ENCODE measurements at places on chromosomes 16 and 17.

DNA sequence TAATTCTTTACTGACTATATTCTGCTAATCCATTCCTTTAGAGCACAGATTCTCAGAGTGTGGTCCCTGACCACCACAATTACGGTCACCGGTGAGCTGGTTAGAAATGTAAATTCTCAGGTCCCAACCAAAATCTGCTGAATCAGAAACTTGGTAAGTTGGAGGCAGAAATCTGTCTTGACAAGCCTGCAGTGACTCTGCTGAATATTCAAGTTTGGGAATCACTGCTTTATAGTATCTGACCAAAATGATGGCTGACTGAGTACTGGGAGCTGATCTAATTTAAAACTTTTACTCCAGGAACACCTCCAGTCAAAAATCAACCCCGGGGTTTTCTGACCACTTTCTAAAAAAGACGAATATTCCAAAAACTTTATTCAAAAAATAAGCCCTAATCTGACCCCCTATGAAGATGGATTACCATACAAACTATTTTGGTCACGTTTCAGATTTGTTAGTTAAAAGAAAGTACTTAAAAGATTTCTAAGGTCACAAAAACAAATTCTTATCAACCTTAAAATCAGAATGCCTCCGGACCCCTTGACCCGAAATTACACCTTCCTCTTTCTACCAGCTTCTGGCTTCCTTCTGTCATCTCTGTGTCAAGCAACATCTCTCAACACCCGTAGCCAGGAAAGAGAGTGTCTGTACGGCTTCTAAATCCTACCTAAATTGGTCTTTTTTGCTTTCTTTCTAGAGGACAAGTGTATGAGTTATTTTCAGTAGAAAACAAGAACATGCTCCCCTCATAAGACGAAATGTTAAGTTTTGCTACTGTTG is 38.6 kb downstream of the CREBBP start:
- DNase-seq: no peak

DNA sequence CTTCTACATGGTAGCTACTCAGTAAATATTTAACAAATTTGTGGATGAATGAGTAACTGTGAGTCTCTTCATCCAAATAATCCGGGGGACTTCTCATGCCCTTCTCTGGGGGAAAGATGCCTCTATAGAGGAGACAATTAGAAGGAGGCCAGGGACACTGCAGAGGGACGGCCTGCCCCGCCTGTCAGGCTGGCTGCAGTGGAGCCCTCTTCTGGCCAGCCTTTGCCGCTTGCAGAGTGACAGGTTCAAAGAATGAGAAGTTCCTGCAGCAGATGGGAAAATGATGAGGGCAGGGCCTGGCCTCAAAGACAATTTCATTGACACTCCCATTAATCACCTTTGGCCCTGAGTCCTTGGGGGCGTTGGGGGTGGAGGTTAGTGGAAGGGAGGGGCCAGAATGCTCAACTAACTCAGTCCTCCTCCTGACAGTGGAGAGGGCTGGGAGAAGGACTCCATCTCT is 339.0 kb downstream of the MAF start:
- DNase-seq: no peak

GRCh38 chr17:77423589-77424451 is 283.1 kb downstream of the SEC14L1 start:
- no peak for DNase-seq

DNA sequence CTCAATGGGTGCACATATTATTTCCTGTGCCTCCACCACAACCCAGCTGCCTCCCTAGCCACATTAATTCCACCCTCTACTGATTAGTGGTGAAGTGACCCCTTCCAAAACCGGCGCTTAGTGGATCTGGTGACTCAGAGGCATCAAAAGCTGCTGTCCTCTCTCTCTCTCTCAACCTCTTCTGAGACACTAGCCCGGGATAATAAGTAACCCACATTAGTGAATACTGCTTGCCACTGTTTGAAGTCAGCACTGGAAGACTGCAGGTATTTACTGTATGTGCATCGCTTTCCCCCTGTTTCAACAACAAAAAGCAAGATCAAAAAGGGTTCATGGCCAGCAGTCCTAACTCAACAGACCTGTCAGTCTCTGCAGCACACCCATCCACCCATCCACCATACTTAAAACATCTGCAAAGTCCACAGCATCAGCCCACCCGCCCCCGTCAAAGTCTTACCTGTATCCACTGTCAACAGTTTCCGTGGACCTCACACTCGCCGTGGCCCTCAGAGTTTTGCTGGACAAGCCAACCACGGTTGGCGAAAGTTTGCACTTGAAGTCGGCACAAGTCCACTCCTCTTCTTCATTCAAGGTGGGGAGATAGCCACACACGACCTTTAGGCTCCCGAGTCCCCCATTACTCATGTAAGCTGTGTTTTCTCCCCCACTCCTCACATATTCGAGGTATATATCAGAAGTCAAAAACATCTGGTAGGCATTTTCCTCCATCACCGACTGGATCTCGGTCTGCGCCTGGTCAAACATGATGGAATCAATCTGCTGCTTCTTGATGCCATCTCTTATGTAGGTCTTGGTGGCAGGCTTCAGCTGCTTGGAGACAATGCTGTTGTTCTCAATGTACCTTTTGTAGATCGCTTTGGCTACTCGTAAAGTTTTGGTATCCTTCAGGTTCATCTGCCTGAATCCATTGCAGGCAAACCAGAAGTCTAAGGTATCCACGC is 3.8 kb downstream of the AXIN2 start:
- no peak for DNase-seq

- DNase-seq: no peak
Observed at GRCh38 chr17:47929218-47930000, 12.0 kb upstream of the PNPO start.

DNA sequence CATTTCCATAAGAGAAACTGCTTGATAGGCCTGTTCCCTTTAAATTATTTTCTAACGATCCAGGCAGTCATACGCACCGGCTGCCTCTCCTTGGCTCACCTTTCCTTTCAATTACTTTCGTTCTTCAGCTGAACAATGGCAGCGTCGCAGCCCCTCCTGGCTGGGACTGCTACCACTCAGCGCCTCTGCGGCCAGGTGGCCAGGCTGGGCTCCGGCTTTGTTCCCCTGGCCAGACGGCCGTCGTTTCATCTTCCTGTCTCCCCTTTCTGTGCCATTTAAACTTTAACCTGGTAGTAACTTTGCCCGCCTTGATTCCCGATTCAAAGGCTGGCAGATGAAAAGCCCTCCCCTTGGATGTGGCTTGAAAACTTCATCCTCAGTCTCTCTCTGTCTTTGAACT is 79.0 kb downstream of the C16orf78 start:
- no peak for DNase-seq

- no peak for DNase-seq
Observed at GRCh38 chr17:16879686-16880085, 92.2 kb downstream of the TNFRSF13B start.

DNA sequence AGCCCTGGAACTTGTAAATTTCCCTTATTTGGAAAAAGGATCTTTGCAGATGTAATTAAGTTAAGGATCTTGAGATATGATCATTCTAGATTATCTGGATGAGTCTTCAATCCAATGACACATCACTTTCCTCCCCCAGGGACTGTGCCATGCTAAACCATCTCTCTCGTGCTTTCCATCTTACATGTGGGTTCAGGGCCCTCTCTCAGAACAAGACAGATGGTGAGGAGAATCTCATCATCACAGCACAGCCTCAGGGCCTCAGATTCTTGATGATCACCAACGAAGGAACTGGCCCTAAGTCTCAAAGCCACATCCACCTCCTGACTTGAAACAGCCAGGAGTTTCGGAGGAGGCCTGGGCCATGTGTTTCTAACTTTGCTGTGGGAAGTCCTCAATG is 78.7 kb downstream of the LITAF start:
- DNase-seq: no peak

- DNase-seq: no peak
Observed at GRCh38 chr17:20087538-20088250, 78.5 kb downstream of the SPECC1 start.

DNA sequence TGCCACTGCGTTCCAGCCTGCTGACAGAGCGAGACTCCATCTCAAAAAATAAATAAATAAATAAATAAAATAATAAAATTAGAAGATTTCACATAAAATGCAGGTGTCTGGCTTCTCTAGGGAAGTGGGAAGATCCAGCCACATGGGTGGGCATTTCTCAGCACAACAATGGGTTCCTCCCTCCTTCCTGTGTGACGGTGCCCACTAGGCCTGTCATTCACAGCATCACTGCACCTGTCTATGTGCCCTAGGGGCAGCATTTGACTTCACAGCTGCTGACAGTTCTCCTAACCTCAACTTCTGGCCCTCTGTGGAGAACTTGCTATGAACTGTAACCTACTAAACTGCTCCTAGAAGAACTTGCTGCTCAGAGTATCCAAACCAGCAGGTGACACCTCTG is 3.0 kb downstream of the ABHD15 start:
- no peak for DNase-seq

DNA sequence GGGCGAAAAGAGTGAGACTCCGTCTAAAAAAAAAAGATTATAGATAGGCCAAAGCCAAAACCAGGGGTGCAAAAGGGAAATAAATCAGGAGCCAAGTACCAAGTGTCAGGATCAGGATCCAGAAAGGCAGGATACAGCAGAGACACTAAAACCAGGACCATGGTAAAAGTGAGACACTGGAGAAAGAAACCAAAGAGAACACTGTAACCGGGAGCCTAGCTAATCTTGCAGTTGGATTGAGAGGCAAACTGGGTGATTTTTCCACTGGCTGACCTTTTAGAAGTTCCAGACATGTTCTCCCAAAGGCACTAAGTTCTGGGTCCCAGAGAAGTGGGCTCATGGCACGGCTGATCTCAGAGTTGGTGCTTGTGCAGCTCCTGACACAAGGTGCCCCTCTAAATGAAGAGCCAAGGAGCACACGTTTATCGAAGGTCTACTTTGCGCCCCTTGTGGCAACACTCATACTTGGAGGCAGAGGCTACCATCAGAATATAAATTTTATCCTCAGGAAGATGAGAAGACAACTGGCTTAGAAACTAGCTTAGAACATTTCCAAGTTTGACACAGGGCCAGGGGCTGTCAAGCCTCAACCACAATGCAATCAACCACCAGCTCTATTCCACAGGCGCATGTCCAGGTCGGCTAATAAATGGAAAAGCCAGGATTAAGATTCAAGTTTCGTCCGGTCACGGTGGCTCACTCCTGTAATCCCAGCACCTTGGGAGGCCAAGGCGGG is 27.5 kb upstream of the HELZ start:
- DNase-seq: no peak

GRCh38 chr16:1923299-1924034 is 5.3 kb upstream of the HS3ST6 start:
- DNase-seq: no peak

- no peak for DNase-seq
Observed at GRCh38 chr17:51540151-51540550, 279.8 kb downstream of the UTP18 start.

GRCh38 chr16:56616608-56617211 is 8.3 kb downstream of the MT2A start:
- DNase-seq: no peak

GRCh38 chr17:50289991-50290702 is 15.9 kb downstream of the TMEM92 start:
- no peak for DNase-seq

DNA sequence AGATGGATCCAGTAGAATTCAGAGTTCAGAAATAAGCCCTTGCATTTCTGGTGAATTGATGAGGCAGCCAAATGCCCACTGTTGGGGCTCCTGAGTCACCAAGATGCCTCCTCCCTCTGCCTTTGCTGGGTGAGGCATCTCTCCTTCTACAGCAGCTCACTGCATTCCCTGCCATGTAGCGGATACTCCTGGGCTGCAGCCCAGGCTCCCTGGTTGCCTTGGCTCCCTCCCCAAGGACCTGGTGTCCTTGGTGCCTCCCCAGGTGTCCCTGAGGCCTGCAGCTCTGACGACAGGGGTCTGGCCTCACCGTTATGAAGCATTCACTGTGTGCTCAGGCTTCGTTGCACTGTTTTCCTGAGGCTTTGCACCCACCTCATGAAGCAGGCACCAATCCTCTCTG is 7.7 kb downstream of the RAP1GAP2 start:
- no peak for DNase-seq

DNA sequence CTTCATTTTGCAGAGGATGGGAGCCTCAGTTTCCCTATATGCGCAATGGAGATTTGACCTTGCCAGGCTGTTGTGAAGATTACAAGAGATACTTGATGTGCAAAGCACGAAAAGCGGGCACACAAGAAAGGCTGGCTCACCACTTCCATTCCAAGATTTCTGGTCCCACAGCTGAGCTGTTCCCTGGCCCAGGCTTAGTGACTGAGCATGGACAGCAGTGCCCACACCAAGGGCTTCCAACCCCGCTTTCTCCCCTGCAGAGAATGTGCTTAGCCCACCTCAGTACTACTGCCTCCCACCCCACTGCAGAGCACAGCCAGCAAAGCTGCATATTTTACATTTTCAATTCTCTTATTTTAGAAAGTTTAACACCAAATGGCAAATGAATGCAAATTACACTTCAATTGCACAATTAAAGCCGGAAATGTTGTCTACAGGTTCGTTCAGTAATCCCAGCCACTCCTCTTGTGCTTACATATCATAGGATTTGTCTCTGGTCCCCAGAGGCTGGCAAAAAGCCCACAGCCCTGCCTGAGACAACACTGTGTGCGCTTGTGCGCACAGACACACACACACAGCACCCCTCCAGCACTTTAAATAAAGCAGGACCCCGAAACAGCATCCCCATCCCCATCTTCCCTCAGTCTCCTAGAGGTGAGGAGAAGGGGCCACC is 51.8 kb downstream of the VAC14 start:
- DNase-seq: no peak

DNA sequence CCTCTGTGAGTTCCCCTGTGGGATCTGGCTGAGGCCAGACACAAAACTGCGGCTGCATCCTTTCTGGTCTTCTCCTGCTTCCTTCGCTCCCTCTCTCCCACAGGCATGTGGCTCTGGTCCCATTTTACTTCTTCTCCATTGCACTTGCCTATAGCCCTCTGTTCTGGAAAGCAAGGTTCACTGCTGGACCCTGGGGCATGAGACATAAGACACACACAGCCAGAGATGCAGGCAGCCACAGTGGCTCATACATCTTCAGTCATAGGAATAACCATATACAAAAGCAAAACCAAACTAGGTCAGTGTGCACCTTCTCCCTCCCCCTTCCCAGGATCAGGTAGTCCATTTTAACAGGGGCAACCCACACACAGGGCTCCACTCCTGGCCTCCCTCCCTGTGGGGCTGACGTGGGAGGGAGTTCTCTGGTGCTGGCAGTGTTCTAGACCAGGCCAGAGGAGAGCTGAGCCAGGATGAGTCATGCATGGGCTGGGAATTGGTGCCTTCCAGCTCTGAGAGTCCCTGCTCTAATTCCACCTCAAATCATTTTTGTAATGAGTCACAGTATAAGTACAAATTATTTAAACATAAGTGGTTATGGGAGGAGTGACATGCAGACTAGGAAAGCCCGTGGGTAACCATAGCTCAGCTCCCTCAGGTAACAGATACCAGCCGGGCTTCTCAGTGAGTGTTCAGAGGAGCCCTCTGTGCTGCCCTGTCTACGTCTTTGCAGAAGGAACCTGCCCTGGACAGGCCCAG is 58.0 kb downstream of the ASIC2 start:
- DNase-seq: no peak

GRCh38 chr16:83272843-83273242 is 534.9 kb upstream of the HSBP1 start:
- no peak for DNase-seq
